ENCODE measurements at places on chromosomes 16 and 17.

DNA sequence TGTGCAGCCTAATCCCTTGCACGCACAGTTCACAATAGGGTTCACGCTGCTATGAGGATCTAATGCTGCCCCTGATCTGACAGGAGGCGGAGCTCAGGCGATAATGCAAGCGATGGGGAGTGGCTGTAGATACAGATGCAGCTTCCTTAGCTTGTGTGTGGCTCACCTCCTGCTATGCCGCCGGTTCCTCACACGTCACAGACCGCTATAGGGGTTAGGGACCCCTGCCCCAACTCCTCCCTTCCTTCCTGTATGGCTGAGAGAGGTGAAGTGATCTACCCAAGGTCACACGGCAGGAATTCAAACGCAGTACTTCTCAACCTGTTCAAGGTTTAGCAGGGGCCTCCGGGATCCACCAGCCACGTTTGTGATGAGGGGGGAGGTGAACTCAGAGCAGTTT lies 13.4 kb upstream of the PLLP start:
- DNase-seq: no peak

DNA sequence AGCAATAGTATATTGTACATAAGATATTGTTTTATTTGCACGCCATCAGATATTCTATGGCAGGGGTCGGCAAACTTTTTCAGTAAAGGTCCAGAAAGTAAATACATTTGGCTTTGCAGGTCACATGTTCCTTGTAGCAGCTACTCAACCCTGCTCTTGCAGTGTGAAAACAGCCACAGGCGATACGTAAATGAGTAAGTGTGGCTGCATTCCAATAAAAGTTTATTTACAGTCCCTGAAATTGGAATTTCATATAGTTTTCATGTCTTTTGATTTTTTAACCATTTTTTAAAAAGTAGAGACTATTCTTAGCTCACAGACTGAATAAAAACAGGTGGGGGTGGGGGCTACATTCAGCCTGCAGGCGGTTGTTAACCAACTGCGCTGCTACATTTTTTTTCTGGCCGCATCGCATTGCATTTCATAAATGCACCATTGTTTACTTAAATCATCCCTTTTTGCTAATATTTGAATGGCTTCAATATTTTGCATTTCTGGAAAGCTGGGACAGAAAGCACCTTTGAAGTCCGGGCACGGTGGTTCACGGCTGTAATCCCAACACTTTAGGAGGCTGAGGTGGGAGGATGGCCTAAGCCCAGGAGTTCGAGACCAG lies 50.5 kb upstream of the HAPSTR1 start:
- no peak for DNase-seq

DNA sequence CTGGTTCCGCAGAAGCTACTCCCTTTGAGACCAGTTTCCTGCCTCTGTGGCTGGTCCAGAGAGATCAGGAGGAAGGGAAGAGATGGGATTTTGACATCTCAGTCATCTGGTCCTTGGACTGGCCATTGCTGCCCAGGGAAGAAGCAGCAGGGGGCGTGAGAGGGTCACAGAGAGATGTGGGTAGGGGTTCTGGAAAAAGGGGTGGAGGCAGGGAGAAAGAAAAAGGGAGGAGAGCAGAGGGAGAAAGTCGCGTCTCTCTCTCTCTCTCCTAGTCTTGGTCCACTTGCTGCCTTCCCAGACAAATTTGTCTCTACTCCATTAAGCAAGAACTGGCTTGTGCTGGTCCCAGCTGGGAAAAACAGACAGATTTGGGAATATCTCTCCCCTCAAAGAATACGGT lies 4.4 kb downstream of the SHBG start:
- peak; percentile 49 for DNase-seq

GRCh38 chr16:89629827-89630610 lies 16.6 kb downstream of the DPEP1 start:
- DNase-seq: no peak
